ENCODE measurements at places on chromosomes 1 and 21.

DNA sequence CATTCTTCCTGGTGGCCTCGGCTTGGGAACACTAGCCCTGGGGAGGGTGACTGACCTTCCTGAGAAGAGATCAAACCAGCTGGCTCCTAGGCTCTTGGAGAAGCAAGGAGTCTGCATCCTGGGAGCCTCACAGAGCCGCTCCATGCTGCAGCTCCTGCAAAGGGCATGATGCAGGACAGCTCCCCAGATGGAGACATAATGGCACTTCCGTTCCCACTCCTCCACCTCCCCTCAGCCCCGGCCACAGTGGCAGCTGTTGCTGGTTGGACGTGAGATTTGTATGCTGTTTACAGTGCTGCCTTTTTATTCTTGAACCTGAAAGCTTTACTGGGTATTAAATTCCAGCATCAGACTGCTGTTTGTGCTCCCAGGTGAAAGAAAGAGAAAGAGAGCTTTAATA, 83.7 kb upstream of the CTTNBP2NL start:
- no peak for DNase-seq

- DNase-seq, result no peak
Measured at GRCh38 chr1:15559189-15559810, 25.6 kb downstream of the AGMAT start.

DNA sequence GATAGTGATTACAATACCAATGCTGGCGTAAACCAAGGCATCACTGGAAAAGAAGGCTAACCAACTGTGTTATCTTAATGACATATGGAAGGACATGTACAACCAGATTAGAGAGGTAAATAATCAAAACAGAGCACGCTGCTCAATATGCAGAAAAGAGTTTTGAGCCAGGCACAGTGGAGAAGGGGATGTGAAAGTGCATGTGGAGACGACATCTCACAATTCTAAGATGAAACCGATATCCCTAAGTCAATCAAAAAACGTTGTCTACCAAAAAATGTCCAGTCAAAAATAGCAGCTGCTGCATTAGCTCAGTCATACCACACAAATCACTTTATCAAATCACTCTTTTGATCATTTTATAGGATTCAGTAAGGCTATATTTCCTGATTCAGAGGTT, 116.3 kb upstream of the OLIG2 start:
- DNase-seq, result peak; percentile 14

DNA sequence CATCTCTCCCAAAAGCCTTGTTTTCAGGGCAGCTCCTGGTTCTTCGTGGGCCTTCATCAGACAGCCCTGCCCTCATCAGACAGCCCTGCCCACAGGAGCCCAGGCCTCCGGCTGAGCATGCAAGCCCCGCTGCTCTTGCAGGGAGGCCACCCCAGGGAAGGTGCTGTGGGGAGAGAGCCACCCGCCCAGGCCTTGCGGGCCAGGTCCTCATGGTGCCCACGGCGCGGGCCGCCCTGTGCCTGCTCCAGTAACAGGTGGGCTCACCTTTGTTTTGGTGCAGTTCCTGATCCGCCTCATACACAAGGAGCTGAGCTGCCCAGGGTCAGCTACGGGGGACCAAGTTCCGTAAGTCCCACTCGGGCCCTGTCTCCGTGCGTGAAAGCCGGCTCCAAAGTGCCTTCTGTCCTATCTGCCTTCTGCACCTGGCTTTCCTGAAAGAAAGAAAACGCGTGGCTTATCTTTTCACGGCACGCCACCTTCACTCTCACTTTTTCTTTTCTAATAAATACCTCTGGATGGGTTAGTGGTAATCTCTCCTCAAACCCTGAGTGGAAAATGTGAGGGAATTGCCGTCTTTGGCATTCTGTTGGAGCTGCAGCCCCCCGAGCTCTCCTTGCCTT, 65.9 kb downstream of the SLC37A1 start:
- no peak for DNase-seq

DNA sequence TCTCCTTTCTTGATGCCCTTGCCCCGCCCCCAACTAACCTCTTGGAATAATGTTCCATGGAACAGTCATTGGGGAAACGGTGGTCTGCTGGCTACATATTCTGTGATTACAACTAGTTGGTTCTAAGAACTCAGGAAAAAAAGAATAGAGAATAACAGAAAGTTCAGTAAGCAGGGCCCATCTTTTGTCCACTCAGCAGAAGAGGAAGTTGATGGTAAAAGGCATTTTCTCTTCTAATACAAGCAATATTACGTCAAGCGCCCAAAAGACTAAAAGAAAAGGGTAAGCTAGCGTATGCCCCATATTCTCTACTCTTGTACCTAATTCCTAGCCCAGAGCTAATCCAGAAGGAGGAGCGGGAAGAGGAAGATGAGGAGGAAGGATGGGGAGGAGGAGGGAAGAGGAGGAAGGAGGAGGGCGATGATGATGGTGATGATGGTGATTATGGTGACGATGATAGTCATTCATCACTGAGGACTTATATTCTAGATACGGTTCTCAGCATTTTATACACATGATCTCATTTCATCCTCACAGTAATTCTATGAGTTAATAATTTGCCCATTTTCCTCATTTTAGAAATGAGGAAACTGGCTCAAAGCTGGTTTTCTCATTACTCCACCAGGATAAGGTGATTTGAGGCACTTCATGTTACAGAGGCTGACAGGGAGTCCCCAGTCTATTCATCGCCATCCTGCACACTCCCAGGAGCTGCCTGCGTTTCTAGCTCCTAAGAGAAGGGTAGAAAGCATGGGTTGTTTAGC, 76.6 kb upstream of the EFHD2 start:
- no peak for DNase-seq

DNA sequence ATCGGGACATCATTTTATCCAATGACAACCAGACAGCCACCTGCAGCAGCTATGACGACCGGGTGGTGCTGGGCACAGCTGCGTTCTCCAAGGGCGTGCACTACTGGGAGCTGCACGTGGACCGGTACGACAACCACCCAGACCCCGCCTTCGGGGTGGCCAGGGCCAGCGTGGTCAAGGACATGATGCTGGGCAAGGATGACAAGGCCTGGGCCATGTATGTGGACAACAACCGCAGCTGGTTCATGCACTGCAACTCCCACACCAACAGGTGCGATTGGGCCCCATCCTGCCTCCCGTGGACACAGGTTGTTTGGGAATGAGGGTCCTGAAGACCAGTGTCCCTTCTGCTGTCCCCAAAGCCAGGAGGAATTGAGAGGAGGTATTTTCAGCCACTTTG, 32.0 kb upstream of the GNPAT start:
- DNase-seq, result no peak

DNA sequence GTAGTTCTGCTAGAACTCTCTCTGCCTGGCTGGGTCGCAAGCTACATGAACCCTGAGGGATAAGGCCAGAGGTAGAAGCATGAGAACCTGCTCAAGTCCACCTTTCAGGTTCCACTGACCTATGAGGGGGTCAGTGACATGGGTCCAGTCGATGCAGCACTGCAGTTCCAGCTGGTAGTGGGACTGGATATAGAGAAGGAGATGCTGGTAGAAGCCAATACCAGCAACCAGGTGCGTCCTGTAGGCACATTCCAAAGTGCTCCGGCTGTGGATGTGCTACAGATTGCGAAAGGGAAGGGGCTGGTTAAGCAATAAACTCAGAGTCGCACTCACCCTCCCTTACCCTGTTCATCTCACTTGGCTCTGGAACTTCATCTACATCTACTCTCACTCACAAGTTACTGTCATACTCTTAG, 5.7 kb downstream of the SMG5 start:
- no peak for DNase-seq

DNA sequence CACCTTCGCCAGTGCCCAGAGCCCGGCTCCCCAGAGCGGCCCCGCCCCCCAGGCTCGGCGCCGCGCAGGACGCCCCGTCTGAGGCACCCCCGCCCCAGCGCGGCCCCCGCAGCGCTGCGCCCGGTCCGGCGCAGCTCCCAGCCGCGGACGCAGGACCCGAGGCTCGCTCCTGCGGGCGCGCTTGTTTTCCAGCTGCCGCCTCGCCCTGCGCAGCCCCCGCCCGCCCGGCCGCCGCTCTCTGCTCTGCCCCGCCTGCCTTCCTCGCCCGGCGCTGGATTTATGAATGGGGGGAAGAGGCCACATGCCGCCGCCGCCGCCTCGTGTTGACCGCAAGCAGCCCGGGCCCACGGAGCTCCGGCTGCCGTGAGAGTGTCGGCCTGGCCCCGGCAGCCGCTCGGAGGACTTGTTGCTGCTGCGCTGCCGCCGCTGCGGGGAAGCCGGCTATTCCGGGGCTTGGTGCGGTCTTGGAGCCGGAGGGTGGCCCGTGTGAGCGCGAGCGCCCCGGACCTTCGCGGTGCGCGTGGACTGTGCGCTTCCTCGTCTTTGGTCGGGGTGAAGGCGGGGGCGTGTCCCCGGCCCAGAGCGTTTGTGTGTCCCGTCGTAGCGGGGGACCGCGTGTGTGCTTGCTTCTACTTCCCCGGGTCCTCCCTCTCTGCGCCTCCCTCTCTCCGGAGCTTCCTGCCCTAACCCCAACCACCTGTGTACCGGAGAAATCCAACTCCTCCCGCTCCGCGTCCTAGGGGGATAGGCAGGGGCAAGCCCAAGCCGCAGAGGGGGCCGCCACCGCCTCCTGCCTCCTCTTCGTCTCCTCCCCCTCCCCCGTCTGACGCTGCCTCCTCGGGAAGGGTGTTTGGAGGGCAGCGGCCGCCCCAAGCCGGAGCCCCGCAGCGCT, 736 bp downstream of the KCNC4 start:
- peak; percentile 62 for DNase-seq

GRCh38 chr1:159877695-159878444, 15.4 kb upstream of the VSIG8 start:
- peak; percentile 13 for DNase-seq

- no peak for DNase-seq
Measured at GRCh38 chr1:9061252-9061960, 8.0 kb downstream of the SLC2A5 start.

DNA sequence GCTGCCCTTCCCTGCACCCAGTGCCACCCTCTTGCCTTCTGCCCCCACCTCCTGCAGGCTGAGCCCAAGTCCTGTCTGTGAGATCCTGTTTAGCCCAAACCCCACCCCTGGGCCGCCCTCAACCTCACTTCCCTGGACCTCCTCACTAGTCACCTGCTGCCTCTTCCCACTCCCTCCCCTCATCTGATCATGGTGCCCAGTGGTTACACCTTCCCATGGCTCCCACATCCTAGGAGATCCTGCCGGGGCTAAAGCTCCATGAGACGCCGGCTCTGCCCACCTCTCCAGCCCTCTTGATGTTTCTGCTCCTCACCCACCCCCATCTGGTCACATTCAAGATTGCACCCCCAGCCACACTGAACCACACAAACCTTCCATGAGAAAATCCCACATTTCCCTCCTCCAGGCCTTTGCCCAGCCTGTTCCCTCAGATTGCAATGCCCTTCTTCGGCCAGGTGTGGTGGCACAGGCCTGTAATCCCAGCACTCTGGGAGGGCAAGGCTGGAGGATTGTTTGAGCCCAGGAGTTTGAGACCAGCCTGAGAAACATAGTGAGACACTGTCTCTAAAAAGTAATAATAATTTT, 17.0 kb downstream of the TTC39A start:
- no peak for DNase-seq

GRCh38 chr1:21524686-21525339, 15.6 kb downstream of the ALPL start:
- no peak for DNase-seq

DNA sequence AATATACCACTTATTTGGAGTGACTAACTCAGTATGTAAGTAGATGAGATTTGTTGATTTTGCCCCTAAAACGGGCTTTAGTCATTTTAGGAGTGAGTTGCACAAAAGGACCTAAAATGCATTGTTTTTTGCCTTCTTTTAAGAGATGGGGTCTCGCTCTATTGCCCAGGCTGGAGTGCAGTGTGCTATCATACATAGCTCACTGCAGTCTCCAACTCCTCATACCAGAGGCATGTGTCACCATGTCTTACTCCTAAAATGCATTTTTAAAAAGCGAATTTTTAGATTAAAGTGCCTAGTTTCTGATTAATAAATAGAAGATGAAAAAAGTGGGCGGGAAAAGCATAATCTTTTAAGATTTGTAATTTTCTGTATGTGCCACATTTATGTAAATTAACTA, 11.5 kb upstream of the NEXN start:
- no peak for DNase-seq

DNA sequence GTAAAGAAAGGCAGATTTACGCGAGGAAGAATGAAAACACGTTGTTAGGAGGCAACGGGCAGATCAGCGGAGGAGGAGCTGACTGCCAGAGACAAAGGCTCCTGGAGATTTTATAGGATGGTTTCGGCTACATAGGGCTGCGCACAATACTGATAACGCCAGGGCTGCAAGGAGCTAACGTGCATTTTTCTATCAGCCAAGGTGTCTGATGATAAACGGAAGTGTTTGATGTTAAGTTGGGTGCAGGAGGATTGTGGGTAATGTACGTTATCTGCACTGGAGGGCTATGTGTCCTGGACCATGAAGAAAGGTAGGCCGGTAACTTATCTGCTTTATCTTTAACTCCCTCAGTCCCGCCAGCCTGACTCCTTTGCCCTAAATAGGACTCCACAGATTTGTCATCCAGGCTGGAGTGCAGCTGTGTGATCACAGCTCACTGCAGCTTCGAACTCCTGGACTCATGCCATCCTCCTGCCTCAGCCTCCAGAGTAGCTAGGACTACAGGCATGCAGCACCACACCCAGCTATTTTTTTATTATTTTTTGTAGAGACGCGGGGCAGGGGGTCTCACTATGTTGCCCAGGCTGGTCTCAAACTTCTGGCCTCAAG, 29.6 kb downstream of the SETD4 start:
- DNase-seq, result no peak

GRCh38 chr21:21715266-21715969, 717.2 kb downstream of the NCAM2 start:
- no peak for DNase-seq

DNA sequence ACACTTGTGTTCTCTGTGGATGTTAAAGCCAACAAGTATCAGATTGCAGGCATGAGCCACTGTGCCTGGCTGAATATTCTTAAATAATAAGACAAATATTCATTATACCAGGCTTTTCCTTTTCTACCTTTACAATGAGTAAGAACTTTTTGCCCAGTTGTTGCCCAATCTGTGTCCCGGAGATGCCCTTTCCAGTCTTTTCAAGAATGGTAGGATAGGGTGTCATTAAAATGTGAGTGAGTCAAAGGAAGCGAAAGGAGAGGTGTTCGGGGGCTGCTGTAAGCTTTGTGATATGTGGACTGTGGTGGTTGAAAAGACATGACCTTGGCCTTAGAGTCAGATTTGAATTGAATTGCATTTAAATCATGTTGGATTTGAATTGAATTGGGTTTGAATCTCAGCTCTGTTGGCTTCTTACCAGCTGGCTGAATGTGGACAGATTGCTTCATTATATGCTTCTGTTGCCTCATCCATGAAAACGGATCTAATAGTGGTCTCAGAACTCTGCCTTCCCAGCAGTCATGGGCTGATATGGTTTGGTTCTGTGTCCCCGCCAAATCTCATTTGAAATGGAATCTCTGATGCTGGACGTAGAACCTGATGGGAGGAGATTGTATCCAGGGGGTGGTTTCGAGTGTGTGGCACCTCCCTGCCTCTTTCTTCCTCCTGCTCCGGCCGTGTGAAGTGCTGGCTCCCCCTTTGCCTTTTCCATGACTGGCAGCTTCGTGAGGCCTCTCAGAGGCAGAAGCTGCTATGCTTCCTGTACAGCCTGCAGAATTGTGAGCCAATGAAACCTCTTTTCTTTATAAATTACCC, 22.7 kb upstream of the AADACL3 start:
- DNase-seq, result no peak

- DNase-seq, result no peak
Measured at GRCh38 chr1:111909030-111909429, 80.4 kb downstream of the KCND3 start.

GRCh38 chr1:186943891-186944686, 115.3 kb downstream of the PLA2G4A start:
- DNase-seq, result no peak

Data from GM12865 (cell line).